Right lung (tissue), 10 donors: ENCODE measurements at places on chromosomes 6 and 20. TPM values are rescaled to one million over a fixed set of nuclear protein-coding genes. Genes with fewer than 3 reads are reported as not detected.

COL9A3 gene
- polyA plus RNA-seq, result 102 TPM

KHDRBS2 gene
- 8.1 TPM for polyA plus RNA-seq

DNA sequence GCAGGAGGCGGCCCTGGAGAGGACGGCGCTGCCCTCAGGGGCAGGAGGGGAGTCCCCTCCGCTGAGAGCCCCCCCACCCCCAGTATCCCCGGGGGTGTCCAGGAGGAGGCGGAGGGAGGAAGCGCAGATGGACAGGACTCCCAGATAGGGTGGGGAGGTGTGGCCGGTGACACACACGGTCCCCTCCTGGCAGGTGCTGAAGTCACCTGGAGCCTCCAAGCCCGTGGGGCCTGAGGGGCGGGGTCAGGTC is 1.4 kb downstream of the STMN3 start:
- no peak for DNase-seq

DNA sequence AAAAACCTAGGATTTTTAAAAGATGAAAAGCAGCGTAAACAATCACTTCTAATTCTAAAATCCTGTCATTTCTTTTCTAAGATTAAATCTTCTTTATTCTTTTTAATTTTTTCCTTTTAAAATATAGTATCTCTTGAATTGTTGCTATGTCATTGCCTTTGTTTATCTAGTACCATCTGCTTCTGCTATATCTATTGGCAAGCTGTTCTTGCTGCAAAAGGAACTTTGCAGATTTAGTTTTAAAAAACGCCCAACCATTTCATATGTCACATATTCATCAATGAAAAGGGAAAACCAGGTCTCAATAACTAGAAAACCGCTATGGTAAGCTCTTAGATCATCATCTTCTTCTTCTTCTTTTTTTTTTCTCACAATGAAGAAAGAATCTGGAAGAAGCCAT is 11.5 kb upstream of the EEF1A1 start:
- no peak for DNase-seq

GRCh38 chr20:24936526-24937407 is 12.3 kb upstream of the CST7 start:
- no peak for DNase-seq

DNA sequence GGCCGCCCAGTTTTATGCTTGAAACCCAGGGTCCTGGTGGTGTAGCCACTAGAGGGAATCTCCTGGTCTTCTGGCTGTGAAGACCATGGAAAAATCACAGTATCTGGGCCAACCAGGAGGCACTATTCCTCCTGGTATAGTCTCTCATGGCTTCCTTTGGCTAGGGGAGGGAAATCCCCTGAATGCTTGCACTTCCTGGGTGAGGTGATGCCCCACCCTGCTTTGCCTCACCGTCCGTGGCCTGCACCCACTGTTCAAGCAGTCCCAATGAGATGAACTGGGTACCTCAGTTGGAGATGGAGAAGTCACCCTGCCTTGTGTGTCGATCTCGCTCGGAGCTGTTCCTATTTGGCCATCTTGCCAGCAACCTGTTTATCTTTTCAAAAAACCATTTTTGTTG is 10.1 kb upstream of the ZNF337 start:
- no peak for DNase-seq

- DNase-seq, result no peak
These were observed 45.6 kb upstream of the FOXP4 start for GRCh38 chr6:41500561-41500960.
